ENCODE measurements at places on chromosomes 3 and 15.

DNA sequence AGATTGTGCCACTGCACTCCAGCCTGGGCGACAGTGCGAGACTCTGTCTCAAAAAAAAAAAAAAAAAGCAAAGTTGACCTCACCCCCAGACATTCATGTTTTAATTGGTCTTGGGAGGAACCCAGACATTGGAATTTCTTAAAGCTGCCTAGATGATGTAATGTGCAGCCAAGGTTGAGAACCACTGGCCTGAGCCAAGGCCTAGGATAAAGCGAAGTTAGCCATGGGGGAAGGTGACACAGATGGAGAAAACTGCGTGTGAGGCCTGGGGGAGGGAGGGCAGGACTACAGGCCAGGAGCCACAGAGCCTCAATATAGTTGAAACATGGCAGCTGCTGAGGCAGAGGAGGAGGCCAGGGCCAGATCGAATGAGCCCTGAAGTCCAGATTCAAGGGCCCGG is 21.0 kb downstream of the GLB1 start:
- no peak for DNase-seq

GRCh38 chr3:110851736-110852135 is 219.9 kb upstream of the NECTIN3 start:
- no peak for DNase-seq

GRCh38 chr3:177624528-177625495 is 427.5 kb upstream of the TBL1XR1 start:
- DNase-seq: no peak

DNA sequence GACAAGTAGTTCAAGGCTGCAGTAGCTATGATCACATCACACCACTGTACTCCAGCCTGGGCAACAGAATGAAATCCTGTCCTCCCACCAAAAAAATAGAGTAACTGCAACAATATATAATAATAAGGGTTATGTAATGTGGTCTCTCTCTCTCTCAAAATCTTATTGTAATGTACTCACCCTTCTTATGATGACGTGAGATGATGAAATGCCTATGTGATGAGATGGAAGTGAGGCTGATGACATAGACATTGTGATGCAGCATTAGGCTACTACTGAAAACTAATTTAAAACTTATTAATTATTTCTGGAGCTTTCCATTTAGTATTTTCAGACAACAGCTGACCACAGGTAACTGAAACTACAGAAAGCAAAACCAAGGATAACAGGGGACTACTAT is 27.4 kb downstream of the TASOR start:
- no peak for DNase-seq

- DNase-seq: no peak
Measured at GRCh38 chr15:27928386-27928785, 170.7 kb downstream of the OCA2 start.

- DNase-seq: no peak
Measured at GRCh38 chr3:15113471-15113870, 14.5 kb upstream of the RBSN start.

GRCh38 chr3:52763466-52763865 is 7.3 kb downstream of the NEK4 start:
- DNase-seq: no peak

- no peak for DNase-seq
Measured at GRCh38 chr15:70358871-70359647, 261.3 kb upstream of the TLE3 start.

DNA sequence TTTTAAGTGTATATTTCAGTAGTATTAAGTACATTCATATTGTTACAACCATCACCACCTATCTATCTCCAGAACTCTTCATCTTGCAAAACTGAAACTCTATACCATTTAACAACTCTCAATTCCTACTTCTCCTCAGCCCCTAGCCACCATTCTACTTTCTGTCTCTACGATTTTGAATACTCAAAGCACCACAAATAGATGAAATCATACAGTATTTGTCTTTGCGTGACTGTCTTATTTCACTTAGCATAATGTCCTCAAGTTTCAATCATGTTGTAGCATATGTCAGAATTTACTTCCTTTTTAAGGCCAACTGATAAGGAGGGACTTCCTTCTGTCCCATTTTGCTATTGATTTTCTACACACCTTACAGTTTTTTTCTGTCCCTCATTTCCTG is 593.3 kb downstream of the FHIT start:
- DNase-seq: no peak

GRCh38 chr3:64454179-64454578 is 228.9 kb upstream of the PRICKLE2 start:
- DNase-seq: no peak

DNA sequence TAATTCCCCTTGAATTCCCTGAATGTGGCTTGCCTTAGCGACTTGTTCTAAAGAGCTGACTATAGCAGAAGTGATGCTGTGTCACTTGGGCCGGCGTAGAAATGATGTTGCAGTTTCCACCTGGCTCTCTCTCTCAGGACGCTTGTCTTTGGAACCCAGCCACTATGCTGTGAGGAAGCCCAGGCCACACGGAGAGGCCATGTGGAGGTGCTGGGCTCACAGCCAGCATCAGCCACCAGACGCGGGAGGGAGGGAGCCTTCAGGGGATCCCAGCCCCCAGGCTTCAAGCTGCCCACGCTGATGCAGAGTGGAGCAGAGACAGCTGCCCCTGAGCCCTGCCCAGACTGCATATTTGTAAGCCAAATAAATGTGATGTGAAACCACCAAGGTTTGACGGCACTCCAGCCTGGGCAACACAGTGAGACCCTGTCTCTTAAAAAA is 18.6 kb downstream of the RNU5B-1 start:
- DNase-seq: no peak

DNA sequence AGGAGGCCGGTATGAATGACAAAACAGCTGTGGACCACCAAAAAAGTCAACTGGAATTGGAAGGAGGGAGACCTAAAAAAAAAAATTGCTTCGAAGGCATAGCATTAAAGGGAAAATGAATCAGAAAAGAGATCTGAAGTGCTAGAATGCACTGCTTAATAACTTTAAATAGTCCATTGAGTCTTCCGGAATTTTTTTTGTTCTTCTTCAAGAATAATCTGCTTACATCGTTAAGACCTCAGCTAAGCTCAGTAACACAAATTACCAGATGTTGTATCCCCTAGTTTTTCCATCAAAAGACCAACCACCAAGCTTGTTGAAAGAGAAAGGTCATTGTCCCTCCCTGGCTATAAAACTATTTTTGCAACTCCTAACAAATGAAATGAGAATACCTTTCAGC is 560.5 kb downstream of the NR2F2 start:
- DNase-seq: no peak

DNA sequence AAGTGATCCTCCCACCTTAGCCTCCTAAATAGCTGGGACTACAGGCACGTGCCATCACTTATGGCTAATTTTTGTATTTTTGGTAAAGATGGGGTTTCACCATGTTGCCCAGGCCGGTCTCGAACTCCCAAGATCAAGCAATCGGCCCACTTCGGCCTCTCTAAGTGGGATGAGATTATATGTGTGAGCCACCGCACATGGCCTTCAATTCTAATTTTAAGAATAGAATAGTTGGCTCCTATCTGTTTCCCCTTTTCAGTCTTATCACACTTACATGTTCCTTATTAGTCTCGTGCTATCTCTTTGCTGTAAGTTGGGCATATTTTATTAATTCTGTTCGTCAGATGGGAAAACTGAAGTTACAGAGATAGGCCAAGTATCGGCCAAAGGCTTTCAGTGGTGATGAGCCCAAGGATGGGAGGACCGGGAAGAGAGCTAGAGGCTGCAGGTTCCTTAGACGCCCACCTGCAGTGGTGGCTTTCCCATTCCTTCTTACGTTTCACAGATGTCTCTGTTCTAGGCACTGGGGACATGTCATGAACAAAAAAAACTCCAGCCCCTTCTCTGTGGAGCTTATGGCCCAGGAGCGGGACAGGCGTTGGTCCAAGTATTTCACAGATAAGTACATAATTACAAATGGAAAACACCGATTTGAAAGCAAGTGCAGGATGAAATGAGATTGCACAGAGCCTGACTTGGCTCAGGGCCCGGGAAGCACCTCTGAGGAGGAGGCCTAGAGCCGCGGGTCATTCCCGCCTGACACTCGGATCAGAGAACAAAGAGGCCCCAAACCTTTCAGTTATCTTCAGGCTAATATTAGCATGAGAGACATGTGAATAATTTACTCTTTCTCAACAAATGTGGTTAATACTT is 91.1 kb upstream of the KLF13 start:
- DNase-seq: no peak

GRCh38 chr3:123279121-123279520 is 77.4 kb downstream of the SEC22A start:
- DNase-seq: no peak

DNA sequence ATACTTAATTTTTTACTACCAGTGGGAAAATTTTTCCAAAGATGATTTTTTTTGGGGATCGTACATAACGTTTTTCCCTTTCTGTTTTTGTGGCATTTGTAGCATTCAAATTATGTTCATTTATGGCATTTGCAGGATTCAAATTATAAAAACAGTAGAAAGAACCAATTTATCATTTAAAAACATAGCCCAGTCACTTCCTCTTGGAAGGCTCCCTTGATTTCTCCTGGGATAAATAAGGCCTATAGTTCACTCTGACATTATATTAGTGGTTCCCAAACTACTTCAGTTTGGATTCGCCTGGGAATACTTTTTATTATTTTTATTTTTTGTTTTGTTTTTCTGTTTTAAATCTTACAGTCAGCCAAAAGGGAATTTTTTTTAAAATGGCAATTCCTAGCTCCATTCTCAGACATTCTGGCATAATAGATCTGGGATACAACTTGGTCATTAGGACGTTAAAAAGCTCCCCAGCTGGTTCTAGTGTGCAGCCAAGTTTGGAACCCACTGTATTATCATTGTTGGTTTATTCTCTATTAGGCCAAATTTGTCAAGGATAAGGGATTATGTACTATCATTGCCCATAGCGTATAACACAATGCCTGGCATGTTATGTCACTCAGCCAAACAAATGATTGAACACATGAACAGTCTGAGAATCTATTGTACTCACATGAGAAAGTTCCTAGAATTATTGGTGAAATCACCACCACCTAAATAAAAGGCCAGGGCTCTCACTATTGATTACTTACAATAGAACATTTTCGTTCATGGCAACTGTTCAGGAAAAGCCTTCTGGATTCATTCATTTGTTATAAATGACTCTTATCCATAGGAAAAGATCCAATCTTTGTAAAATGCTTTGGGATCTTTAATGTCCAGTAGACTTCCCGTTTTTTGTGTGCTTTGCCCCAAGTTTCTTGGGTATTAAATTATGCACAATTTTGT is 28.9 kb downstream of the RARB start:
- DNase-seq: no peak

- DNase-seq: peak; percentile 80
Measured at GRCh38 chr3:132382688-132383194, 34.6 kb upstream of the DNAJC13 start.

DNA sequence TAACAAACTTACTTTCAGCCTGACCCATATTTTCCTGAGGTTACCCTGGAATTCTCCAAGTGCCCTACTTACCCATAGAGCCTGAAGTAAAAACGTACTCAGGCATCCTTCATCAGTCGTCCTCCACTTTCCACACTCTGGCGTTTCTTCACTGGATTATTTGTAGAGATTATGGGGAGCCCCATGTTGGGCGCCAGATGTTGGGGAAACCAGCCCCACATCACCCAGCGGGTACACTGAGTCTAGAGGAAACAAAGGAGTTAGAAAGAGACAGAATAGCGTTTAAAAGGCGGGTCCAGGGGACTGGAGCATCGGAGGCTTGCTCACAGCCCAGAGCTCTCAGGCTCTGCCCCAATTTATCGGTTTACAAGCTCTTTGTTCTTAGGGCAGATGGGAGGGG is 9.7 kb upstream of the SLC28A2 start:
- no peak for DNase-seq

GRCh38 chr3:8760091-8760490 is 9.3 kb downstream of the OXTR start:
- DNase-seq: no peak

- no peak for DNase-seq
Measured at GRCh38 chr3:151428386-151428785, 32.5 kb downstream of the IGSF10 start.

GRCh38 chr3:148190441-148190990 is 507.2 kb upstream of the AGTR1 start:
- DNase-seq: no peak

GRCh38 chr3:45020534-45020933 is 5.6 kb upstream of the CLEC3B start:
- DNase-seq: no peak

- DNase-seq: peak; percentile 5
Measured at GRCh38 chr3:9955611-9956352, 3.6 kb upstream of the PRRT3 start.

- DNase-seq: no peak
Measured at GRCh38 chr3:154034797-154035330, 86.3 kb upstream of the ARHGEF26 start.

GRCh38 chr3:104911376-104911775 is 455.3 kb upstream of the ALCAM start:
- DNase-seq: no peak

DNA sequence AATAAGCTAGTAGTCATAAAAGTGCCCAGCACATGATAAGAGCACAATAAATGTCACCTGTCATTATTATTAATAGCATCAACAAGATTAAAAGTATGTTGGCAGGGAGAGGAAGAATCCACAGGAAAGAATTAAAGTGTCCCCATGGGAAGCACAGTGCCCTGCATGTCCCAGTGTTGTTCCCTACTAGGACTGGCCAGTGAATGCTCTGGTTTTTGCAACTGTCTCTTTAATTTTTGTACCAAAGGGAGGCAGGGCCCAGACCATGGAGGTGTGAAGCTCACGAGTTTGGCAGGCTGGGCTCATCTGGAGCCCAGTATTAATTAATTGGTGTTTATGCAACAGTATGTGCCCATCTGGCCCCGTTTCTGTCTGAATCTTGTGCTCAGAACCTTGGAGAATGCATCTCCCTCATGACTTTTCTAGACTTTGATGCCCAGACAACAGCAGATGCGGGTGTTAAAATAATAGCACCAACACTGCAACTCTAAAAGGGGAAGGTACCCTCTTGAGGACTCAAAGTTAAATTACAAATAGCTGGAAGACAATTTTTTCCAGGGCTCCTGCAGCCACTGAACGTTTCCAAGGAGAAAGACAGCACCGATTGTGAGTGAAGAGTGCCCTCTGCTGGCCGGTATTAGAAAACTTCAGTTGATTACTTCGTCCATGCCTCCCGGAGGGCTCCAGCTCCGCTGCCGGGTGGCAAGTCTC is 71.9 kb upstream of the SPATA12 start:
- DNase-seq: peak; percentile 75

DNA sequence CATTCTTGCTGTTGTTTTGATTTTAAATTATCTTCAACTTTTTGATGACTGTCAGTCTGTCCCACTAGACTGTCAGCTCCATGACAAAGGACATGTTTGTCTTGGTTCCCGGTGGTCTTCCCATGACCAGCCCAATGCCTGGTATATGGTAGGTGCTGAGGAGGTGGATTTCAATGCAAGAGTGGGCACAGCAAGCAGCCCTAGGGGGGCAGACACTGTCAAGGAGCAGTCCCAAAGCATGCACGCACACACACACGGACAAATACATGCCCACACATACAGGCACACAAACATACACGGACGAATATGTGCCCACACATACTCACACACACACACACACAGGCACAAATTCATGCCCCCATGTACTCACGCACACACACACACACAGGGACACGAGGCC is 12.0 kb downstream of the KLF15 start:
- no peak for DNase-seq
